Mammary microvascular endothelial cell (primary cell): ENCODE measurements at places on chromosomes 5 and 9. TPM values are rescaled to one million over a fixed set of nuclear protein-coding genes. Genes with fewer than 3 reads are reported as not detected.

Gene HMCN2
- total RNA-seq: 0.07 TPM in 1 of 2 replicates, not detected in the other

Gene ADAMTS12
- total RNA-seq: 0.10 TPM in 1 of 2 replicates, not detected in the other

Gene CDX1
- not detected in 2 replicates for total RNA-seq

Gene CYLC2
- not detected in 2 replicates for total RNA-seq

Gene SLC6A7
- total RNA-seq: not detected in 2 replicates

Gene TMC1
- total RNA-seq: 0.13 TPM in 1 of 2 replicates, not detected in the other

Gene GPR150
- total RNA-seq: 1.5 and 1.9 TPM in 2 replicates

Gene SPOCK1
- 2.2 and 2.7 TPM in 2 replicates for total RNA-seq

Gene TMEM8B
- total RNA-seq: 0.27 and 0.79 TPM in 2 replicates

Gene PRRX2
- total RNA-seq: 0.20 and 0.40 TPM in 2 replicates

Gene CLIC3
- 0.40 TPM in 1 of 2 replicates, not detected in the other for total RNA-seq

Gene SHLD3
- total RNA-seq: 3.1 TPM in 2 replicates

Gene AK1
- 55.0 and 101 TPM in 2 replicates for total RNA-seq

Gene FOXD4L6
- total RNA-seq: not detected in 2 replicates

Gene DMRTA1
- 0.05 and 0.07 TPM in 2 replicates for total RNA-seq

Gene GARIN3
- total RNA-seq: not detected in 2 replicates

Gene SPATA31D4
- total RNA-seq: not detected in 2 replicates

Gene FAM81B
- total RNA-seq: not detected in 2 replicates

Gene DTWD2
- total RNA-seq: 1.9 and 3.0 TPM in 2 replicates

Gene TERT
- total RNA-seq: not detected in 2 replicates

Gene ARHGEF37
- total RNA-seq: 3.3 and 5.6 TPM in 2 replicates

Gene PITX1
- not detected in 2 replicates for total RNA-seq

Gene SLC22A5
- 5.0 and 5.5 TPM in 2 replicates for total RNA-seq

Gene PLPP7
- 5.6 and 9.5 TPM in 2 replicates for total RNA-seq

Gene RNF208
- total RNA-seq: not detected in 2 replicates

Gene PPWD1
- total RNA-seq: 19.0 and 20.0 TPM in 2 replicates

Gene CDC20B
- not detected in 2 replicates for total RNA-seq

Gene AJM1
- total RNA-seq: 0.93 and 1.5 TPM in 2 replicates

Gene CD14
- 0.20 and 0.60 TPM in 2 replicates for total RNA-seq

Gene ANGPTL2
- total RNA-seq: 13.6 and 14.1 TPM in 2 replicates

Gene NDUFS6
- 70.3 and 88.9 TPM in 2 replicates for total RNA-seq

Gene PLAC8L1
- total RNA-seq: not detected in 2 replicates

Gene CDHR2
- total RNA-seq: not detected in 2 replicates

Gene ENTREP1
- total RNA-seq: 3.3 and 3.7 TPM in 2 replicates

Gene PCDHGA12
- 4.7 and 5.9 TPM in 2 replicates for total RNA-seq

Gene GRM6
- total RNA-seq: not detected in 2 replicates

Gene PTGER4
- total RNA-seq: 59.6 and 73.7 TPM in 2 replicates

Gene GAPT
- not detected in 2 replicates for total RNA-seq

Gene ROPN1L
- total RNA-seq: 1.4 and 2.5 TPM in 2 replicates

Gene ADAMTSL2
- total RNA-seq: not detected in 2 replicates

Gene ZNF474
- not detected in 2 replicates for total RNA-seq

Gene NSMF
- total RNA-seq: 48.2 and 50.1 TPM in 2 replicates

Gene TMOD1
- total RNA-seq: 0.60 and 1.1 TPM in 2 replicates

Gene WDR38
- total RNA-seq: 0.15 TPM in 1 of 2 replicates, not detected in the other

Gene CHSY3
- total RNA-seq: 1.2 TPM in 2 replicates

Gene ENTPD2
- total RNA-seq: not detected in 2 replicates

Gene IFNA17
- total RNA-seq: not detected in 2 replicates
